ENCODE measurements at places on chromosomes 11 and 22.

GRCh38 chr11:125348141-125348651, 147.9 kb downstream of the FEZ1 start:
- H3K27me3 ChIP-seq, result no peaks in the 10 kb centered on the region
- no peaks in the 10 kb centered on the region for H3K36me3 ChIP-seq
- H3K27ac ChIP-seq, result no peak overlapping the region
- peaks cover 25% of the 10 kb centered on the region for H3K4me1 ChIP-seq

DNA sequence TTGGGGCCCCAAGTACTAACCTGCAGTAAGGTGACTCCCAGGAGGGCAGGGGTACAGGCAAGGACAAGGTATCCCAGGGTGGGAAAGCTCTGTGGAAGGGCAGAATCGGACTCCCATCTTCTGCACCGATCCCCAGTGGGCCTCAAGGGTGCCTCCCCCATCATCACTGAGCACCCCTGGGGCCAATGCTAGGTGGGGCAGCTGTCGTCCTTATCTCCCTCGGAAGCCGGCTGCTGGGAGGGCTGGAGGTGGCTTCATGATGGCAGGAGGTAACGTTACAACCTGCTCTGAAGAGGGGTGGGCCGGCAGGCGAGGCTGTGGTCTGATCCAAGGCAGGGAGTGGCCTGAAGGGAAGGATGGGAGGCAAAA, 87.6 kb upstream of the LINC01488 start:
- no peaks in the 10 kb centered on the region for H3K36me3 ChIP-seq
- no peak overlapping the region for H3K27ac ChIP-seq
- H3K4me3 ChIP-seq, result no peak overlapping the region
- H3K4me1 ChIP-seq, result peaks cover 3% of the 10 kb centered on the region
- no peaks in the 10 kb centered on the region for H3K27me3 ChIP-seq

GRCh38 chr22:33853200-33854097, 66.8 kb downstream of the LARGE1 start:
- no peaks in the 10 kb centered on the region for H3K36me3 ChIP-seq
- H3K27me3 ChIP-seq, result no peaks in the 10 kb centered on the region
- DNase-seq, result peak; percentile 90
- peak overlapping the region; percentile 89 for H3K27ac ChIP-seq

GRCh38 chr22:17570851-17571631, 7.7 kb downstream of the SLC25A18 start:
- peak overlapping the region; percentile 67 for H3K27ac ChIP-seq
- peak overlapping the region; percentile 15 for H3K4me3 ChIP-seq
- peaks cover 20% of the 10 kb centered on the region for H3K4me1 ChIP-seq
- peak; percentile 67 for DNase-seq
- H3K36me3 ChIP-seq, result no peaks in the 10 kb centered on the region

- H3K27me3 ChIP-seq, result no peaks in the 10 kb centered on the region
- DNase-seq, result no peak
- no peak overlapping the region for H3K27ac ChIP-seq
- H3K4me3 ChIP-seq, result no peak overlapping the region
- peaks cover 37% of the 10 kb centered on the region for H3K4me1 ChIP-seq
These were observed 76.7 kb upstream of the PICALM start for GRCh38 chr11:86145439-86146156.

DNA sequence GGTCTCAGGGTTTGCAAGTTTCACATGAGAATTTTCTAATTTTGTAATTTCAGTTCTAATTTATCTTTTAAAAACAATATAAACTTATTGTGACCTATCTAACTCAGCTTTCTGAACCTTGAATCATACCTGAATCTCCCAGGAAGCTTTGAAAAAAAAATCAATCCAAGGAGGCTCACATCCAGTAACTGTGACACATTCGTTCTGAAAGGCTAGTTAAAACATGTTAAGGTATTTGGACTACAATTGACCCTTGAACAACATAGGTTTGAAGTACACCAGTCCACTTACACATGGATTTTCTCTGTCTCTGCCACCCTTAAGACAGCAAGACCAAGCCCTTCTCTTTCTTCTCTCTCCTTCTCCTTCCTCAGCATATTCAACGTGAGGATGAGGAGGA, 40.0 kb downstream of the DDI1 start:
- no peak for DNase-seq
- H3K27me3 ChIP-seq, result no peaks in the 10 kb centered on the region
- H3K36me3 ChIP-seq, result no peaks in the 10 kb centered on the region
- peaks cover 6% of the 10 kb centered on the region for H3K4me1 ChIP-seq
- no peak overlapping the region for H3K27ac ChIP-seq

- no peak overlapping the region for H3K4me3 ChIP-seq
- DNase-seq, result peak; percentile 67
- no peaks in the 10 kb centered on the region for H3K27me3 ChIP-seq
- H3K27ac ChIP-seq, result no peak overlapping the region
- H3K36me3 ChIP-seq, result no peaks in the 10 kb centered on the region
- H3K4me1 ChIP-seq, result peaks cover 44% of the 10 kb centered on the region
These were observed 8.5 kb downstream of the SPON1 start for GRCh38 chr11:13970986-13971385.

GRCh38 chr11:102620179-102620578, 5.0 kb downstream of the MMP20 start:
- no peaks in the 10 kb centered on the region for H3K27me3 ChIP-seq
- no peak overlapping the region for H3K4me3 ChIP-seq
- H3K27ac ChIP-seq, result no peak overlapping the region

DNA sequence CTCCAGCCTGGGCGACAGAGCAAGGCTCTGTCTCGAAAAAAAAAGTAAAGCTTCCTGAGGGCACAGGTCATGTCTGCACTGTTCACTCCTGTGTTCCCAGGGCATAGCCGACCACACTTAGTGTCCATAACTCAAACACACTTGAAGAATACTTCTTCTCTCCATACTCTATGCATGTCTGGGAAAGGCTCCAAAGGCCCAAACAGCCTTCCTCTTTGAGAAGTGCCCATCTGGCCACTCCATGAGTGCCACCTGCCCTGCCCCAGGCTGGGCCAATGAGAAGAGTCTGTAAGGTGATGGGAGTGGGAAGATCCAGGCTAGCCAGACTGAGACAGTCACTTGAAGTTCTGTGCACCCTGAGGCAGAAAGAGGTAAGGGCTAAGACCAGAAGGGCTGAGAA, 24.7 kb downstream of the DGCR2 start:
- H3K4me1 ChIP-seq, result peaks cover 4% of the 10 kb centered on the region
- no peak overlapping the region for H3K4me3 ChIP-seq
- peaks cover 13% of the 10 kb centered on the region for H3K36me3 ChIP-seq
- no peak for DNase-seq
- H3K27ac ChIP-seq, result no peak overlapping the region

GRCh38 chr22:29121124-29121523, 48.3 kb downstream of the KREMEN1 start:
- H3K4me3 ChIP-seq, result no peak overlapping the region
- DNase-seq, result no peak
- no peaks in the 10 kb centered on the region for H3K27me3 ChIP-seq
- H3K36me3 ChIP-seq, result peaks cover 10% of the 10 kb centered on the region
- no peak overlapping the region for H3K27ac ChIP-seq

- peak overlapping the region; percentile 43 for H3K27ac ChIP-seq
- H3K36me3 ChIP-seq, result peaks cover 68% of the 10 kb centered on the region
- DNase-seq, result peak; percentile 86
- H3K4me3 ChIP-seq, result peak overlapping the region; percentile 23
- peaks cover 18% of the 10 kb centered on the region for H3K4me1 ChIP-seq
These were observed 14.9 kb downstream of the TMEM258 start for GRCh38 chr11:61777234-61778090.

DNA sequence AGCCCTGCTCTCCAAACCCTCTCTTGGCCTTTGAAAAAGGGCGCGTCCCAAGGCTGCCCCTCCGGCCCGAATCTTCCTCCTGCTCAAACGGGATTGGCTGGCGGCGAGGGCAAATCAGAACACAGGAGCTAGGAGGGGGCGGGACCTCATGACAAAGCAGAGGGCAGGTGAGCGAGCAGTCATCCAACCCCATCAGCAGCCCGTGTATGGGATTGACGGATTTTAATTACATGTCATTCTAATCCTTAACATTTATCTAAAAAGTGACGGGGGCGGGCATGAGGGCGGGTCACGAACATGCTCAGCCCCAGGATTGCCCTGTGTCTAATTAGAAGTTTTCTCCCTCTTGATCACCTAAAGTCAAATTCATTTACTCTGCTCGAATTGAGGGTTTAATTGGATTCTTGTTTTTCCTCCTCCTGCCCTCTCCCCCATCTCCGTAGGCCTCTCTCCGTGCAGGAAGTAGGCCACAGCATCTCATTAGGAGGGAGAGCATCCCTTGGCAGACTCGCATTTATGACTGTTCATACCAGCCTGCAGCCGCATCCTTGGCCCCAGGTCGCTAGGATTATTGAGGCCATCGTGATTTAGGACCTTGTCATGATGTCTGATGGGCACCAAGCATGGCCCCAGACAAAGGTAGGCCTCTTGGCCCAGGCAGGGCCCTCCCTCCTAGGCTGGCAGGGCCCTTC, 147.1 kb downstream of the CHST1 start:
- peaks cover 4% of the 10 kb centered on the region for H3K27me3 ChIP-seq
- H3K36me3 ChIP-seq, result no peaks in the 10 kb centered on the region
- no peaks in the 10 kb centered on the region for H3K4me1 ChIP-seq
- no peak for DNase-seq
- H3K4me3 ChIP-seq, result no peak overlapping the region
- H3K27ac ChIP-seq, result no peak overlapping the region

- no peak overlapping the region for H3K4me3 ChIP-seq
- H3K36me3 ChIP-seq, result no peaks in the 10 kb centered on the region
- H3K27me3 ChIP-seq, result no peaks in the 10 kb centered on the region
- H3K27ac ChIP-seq, result no peak overlapping the region
- H3K4me1 ChIP-seq, result no peaks in the 10 kb centered on the region
These were observed 43.0 kb upstream of the CCDC134 start for GRCh38 chr22:41757502-41757901.

GRCh38 chr11:16040151-16040550, 316.2 kb downstream of the SOX6 start:
- H3K27ac ChIP-seq, result no peak overlapping the region
- H3K27me3 ChIP-seq, result no peaks in the 10 kb centered on the region
- H3K36me3 ChIP-seq, result no peaks in the 10 kb centered on the region
- H3K4me3 ChIP-seq, result no peak overlapping the region

GRCh38 chr22:30892286-30892685, 76.3 kb downstream of the MORC2 start:
- H3K4me1 ChIP-seq, result no peaks in the 10 kb centered on the region
- peak; percentile 23 for DNase-seq
- H3K36me3 ChIP-seq, result peaks cover 8% of the 10 kb centered on the region
- H3K27ac ChIP-seq, result no peak overlapping the region
- no peak overlapping the region for H3K4me3 ChIP-seq
- H3K27me3 ChIP-seq, result no peaks in the 10 kb centered on the region

DNA sequence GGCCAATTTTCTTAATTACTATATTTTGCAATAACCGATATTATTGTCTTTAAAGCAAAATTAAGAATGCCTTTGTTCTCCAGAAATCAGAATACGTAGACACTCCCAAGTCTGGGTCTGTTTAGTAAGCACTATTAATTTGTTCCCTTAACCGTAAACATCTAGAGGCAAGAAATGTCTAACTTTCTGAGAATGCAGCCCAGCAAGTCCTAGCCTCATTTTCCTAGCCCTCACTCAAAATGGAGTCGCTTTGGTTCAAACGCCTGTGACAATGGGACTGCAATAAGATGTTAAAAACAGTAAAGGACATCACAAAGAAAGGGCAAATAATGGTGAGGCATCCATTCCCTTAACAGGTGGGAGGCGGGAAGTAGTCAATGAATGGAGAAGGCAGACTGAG, 280.7 kb downstream of the DLG2 start:
- H3K36me3 ChIP-seq, result no peaks in the 10 kb centered on the region
- H3K27ac ChIP-seq, result no peak overlapping the region
- no peak for DNase-seq
- no peaks in the 10 kb centered on the region for H3K4me1 ChIP-seq

DNA sequence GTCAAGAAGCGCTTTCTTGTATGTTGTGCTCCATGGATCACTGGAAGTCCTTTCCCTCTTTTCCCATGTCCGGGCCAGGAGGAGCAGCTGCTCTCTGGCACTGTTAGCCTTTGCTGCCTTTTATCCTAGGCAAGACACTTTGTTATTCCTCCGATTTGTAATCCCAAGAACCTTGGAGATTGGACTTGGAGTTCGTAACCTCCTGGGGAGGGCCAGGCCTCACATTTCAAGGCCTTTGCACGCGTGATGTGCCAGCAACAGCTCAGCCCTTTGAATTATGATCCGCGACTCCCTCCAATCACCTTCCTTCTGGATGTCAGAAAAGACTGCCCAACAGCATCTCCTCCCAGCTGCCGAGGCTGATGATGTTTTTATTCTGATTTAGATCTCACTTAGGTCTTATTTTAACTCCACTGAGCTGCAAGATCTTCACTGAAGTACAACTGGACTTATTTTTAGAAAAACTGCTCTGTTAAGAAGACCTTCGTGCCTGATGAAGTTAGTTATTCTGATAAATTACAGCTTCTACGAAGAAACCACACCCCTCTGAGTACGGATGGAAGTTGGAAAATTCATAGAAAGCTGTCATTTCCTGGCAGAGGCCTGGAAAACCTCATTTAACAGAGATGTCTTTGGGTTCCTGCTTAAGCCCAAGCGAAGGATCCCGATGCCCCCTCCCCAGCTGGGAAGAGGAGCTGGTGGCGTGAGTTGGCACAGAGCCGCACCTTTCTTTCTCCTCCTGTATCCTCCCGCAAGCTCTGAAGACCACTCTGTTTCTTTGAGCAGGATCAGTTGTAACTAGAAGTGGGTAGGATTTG, 62.4 kb downstream of the PARVB start:
- H3K27me3 ChIP-seq, result no peaks in the 10 kb centered on the region
- H3K27ac ChIP-seq, result peak overlapping the region; percentile 7
- H3K4me3 ChIP-seq, result no peak overlapping the region
- peaks cover 5% of the 10 kb centered on the region for H3K36me3 ChIP-seq

DNA sequence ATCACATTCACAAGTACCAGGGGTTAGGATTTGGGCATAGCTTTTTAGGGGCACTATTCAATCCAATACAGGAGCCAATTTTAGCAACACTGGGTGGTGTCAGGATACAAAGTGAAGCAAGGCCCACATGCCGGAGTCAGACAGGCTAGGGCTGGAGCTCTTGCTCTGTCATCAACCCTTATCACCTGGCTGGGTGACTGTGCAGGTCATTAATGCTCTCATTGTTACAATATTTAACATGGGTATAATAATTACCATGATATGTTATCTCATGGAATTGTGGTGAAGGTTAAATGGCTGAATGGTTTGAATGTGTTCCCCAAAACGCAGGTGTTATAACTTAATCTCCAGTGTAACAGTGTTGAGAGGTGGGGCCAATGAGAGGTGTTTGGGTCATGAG, 143.3 kb upstream of the THY1 start:
- peak; percentile 81 for DNase-seq
- no peaks in the 10 kb centered on the region for H3K36me3 ChIP-seq
- no peaks in the 10 kb centered on the region for H3K27me3 ChIP-seq
- no peak overlapping the region for H3K4me3 ChIP-seq
- H3K4me1 ChIP-seq, result no peaks in the 10 kb centered on the region
- H3K27ac ChIP-seq, result no peak overlapping the region

GRCh38 chr11:123640677-123641494, 13.5 kb downstream of the SCN3B start:
- H3K4me1 ChIP-seq, result peaks cover 5% of the 10 kb centered on the region
- H3K36me3 ChIP-seq, result no peaks in the 10 kb centered on the region
- H3K27ac ChIP-seq, result no peak overlapping the region
- H3K4me3 ChIP-seq, result no peak overlapping the region

Data from stomach (tissue), 19 donors.